ENCODE measurements at places on chromosomes 3 and 15.

GRCh38 chr3:51934139-51934850, 7.4 kb downstream of the RRP9 start:
- no peak for DNase-seq

GRCh38 chr3:22360164-22360563, 609.2 kb upstream of the ZNF385D start:
- no peak for DNase-seq

GRCh38 chr15:52680041-52680391, 828 bp upstream of the ATOSA start:
- DNase-seq, result peak; percentile 36

DNA sequence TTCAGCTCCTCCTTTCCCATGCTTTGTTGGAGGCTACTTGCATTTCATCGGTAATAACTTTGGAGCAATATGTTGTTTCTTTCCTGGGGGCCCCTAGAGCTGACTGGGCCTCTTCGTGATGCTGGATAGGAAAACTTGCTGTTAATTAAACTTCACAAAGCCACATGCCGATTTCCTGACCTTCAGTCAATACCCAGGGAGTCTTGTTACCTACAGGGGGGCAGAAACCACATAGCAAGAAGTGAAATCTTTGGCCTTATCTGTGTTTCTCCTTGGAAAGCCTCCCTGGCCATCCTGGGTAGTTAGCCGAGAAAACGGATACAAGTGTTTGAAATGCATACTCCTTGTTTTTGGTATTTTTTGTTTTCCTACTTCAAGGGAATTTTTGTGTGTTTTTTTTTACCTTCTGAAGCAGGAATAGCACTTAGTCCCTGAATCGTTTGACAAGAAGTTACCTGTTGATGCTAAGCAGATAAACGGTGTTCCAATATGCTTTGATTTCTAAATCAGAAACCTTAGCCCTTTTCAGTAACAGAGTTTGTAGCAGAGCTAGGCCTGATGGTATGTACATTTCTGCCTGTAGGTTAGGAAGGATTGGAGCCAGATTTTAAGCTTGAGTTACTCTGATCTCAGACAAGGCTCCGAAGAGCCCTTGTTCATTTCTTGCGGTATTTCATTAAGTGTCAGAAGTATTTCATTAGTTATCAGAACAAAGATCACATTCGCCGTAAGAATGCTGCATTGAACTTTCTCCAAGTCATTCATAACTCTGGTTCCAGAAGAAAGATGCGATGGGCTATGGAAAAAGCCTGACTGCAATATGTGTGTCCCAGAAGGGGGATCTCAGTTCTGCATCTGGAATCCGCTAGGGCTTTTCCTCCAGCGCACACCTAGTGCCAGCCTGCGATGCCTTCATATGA, 111.5 kb downstream of the THSD4 start:
- DNase-seq, result no peak

DNA sequence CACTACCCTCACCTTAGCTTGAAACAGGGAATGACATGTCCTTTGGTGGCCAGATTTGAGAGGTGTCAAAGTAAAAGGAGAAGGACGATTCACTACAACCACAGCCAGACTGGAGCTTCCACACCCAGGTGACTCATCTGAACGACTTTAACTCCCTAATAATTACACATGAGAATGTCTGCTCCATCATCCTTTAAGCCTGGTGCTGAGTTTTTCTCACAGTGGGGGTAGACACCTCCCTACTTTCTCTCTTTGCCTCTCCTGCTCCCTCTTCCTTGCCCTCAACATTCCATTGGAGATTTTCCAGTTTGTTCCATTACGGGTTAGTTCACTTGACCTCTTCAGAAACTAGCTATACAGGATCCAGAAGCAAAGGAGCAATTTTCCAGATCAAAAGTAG, 154.3 kb upstream of the BHLHE40 start:
- no peak for DNase-seq

DNA sequence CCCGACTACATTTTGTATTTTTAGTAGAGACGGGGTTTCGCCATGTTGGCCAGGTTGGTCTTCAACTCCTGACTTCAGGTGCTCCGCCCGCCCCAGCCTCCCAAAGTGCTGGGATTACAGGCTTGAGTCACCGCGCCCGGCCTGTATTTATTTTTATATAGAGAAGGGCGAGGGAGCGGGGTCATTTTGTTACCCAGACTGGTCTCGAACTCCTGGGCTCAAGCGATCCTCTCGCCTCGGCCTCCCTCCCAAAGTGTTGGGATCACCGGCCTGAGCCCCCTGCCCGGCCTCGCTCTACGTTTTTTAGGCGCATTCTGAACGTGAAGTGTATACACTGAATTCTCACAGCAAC, 514 bp upstream of the PPP4R2 start:
- no peak for DNase-seq

GRCh38 chr3:2850701-2851100, 259.5 kb downstream of the IL5RA start:
- no peak for DNase-seq

- DNase-seq, result no peak
These were observed 265.1 kb downstream of the UBE2E2 start for GRCh38 chr3:23468203-23468602.

- no peak for DNase-seq
These were observed 47.9 kb downstream of the ST3GAL6 start for GRCh38 chr3:98811048-98811447.

GRCh38 chr15:36472672-36473071, 106.8 kb upstream of the CDIN1 start:
- DNase-seq, result no peak

- DNase-seq, result no peak
These were observed 16.2 kb downstream of the RBP2 start for GRCh38 chr3:139460076-139460475.

- peak; percentile 50 for DNase-seq
These were observed 19.7 kb downstream of the DENND6A start for GRCh38 chr3:57673156-57673555.

DNA sequence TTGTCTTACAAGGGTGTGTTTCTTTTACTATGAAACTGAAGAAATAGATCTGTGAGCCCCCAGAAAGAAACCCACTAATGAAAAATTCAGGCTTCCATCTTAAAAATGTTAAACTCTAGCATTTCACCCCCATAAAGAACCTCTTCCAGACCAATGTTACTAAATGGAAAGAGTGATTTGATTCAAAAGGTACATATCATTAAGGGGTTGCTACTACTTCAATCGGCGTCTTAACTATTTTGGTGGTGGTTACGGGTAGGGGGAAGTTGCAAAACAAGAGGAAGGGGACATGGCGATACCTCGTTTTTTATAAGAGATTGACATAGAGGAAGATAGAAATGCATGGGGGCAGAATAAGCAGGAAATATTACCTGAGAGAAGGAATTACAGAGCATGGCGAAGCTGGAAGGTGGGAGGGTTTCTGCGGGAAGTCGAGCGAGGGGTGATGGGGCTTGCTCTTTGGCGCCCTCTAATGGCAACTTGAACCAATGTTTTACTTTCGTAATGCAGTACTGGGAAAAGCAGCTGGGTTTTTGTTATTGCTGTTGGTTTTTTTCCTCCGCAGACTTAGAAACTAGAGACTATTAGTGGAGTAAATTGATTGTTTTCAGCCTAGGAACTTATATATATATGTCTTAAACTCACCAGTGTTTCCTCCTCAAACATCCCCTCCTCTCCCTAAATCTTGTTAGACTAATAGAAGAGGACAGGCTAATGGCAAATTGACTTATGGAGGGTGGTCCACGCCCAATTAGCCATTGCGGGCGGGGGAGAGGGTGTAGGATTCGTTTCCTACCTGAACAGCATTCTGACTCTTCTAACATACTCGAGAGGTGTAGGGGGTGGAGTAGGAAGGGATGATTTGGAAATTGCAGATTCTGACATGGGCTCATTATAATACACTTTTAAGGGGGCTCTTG, 11.3 kb upstream of the SOX2 start:
- DNase-seq, result peak; percentile 71

- peak; percentile 42 for DNase-seq
These were observed 224.8 kb upstream of the IL12A start for GRCh38 chr3:159763602-159764489.

GRCh38 chr3:62665627-62666437, 209.4 kb downstream of the CADPS start:
- DNase-seq, result peak; percentile 18

DNA sequence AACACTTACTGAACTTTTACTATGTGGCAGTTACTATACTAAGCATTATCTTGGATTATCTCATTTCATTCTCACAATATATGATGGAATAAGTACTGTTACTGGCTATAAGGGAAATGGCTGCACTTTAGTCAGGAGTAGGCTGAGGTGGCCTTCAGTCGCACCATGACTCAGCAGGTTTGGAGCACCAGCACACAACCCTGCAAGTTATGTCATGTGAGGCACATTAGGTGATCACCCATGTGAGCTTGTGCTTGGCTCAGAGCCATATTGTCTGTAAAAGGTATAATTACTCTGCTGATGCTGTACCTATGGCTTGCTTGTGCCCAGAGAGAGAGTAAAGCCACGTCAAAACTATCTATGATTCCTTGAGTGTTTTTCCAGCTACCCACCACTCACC, 54.1 kb upstream of the TIPARP start:
- DNase-seq, result no peak

- no peak for DNase-seq
These were observed 10.1 kb upstream of the C3orf22 start for GRCh38 chr3:126568776-126569342.

GRCh38 chr3:141326123-141326522, 42.2 kb upstream of the ZBTB38 start:
- DNase-seq, result no peak

DNA sequence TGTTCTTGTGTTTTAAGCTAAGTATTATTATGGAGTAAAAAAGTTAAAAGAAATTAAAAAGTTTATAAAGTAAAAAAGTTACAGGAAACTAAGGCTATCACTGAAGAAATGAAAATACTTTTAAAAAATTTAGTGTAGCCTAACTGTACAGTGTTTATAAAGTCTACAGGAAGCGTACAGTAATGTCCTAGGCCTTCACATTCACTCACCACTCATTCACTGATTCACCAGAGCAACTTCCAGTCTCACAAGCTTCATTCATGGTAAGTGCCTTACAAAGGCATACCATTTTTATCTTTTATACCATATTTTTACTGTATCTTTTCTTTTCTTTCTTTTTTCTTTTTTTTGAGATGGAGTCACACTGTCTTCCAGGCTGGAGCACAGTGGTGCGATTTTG, 40.7 kb upstream of the SCN5A start:
- DNase-seq, result no peak

GRCh38 chr3:194265505-194265892, 85.6 kb downstream of the CPN2 start:
- no peak for DNase-seq

GRCh38 chr15:92092289-92093105, 239.0 kb downstream of the SLCO3A1 start:
- DNase-seq, result no peak

- no peak for DNase-seq
These were observed 25.4 kb upstream of the DET1 start for GRCh38 chr15:88571852-88572259.

DNA sequence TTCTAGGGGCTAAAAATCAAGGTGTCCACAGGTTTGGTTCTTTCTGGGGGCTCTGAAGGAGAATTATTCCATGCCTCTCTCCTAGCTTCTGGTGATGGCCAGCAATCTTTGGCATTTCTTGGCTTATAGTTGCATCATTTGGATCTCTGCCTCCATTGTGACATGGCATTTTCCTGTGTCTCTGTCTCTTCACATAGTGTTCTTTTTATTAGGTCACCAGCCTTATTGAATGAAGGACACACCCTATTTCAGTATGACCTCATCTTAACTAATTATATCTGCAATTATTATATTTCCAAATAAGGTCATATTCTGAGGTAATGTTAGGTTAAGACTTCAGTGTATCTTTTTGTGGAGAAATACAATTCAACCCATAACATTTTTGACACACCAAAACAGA, 3.2 kb upstream of the GBE1 start:
- no peak for DNase-seq

DNA sequence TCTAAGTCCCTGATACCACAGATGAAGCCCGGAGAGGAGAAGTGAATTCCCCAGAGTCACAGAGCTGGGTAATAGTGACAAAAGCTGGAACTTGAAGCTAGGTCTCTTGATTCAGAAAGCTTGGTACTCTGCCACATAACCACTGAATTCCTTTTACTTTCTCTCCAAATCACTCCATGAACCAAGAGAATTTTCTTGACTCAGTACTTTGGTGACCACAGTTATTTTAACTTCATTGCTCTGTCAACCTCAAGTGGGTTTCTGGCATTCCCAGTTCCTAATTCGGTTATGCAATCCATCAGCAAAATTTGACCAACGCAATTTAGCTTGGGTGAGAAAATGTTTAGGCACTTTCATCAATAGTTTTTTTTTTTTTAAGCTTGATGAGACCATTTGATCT, 61.0 kb upstream of the PPARG start:
- DNase-seq, result no peak

DNA sequence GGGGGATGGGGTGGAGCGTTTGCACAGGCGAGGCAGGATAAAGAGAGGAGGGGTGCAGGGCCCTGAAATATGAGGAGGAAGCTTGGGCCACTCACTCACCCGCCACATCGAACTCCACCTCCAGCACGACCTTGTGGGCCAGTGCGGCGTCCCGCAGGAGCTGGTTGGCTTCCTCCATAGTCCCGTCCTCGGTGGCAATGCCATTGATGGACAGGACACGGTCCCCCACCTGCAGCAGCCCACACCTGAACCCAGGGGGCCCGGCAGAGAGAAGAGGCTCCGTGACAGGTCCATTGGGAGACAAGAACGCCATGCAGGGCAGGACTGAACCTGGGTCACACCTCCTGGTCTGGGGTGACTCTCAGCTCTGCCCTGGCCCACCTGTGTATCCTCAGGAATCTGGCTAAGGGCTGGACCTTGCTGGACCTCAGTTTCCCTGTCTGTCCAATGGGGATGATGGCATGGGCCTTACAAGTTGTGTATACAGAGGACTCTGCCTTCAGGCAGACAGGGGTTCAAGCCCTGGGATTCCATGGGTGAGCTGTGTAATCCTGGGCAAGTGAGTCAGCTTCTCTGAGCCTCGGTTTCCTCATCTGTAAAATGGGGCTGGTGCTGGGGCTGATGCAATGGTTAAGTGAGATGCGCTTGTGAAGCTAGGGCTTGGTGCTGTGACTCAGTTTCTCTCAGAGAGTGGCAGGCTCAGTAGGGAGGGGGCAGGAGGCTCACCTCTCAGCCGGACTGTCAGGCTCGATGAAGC, 26.4 kb downstream of the GRIP2 start:
- DNase-seq, result no peak

GRCh38 chr15:58348095-58348812, 83.5 kb upstream of the LIPC start:
- DNase-seq, result no peak

GRCh38 chr3:36730966-36731365, 33.4 kb downstream of the DCLK3 start:
- no peak for DNase-seq

DNA sequence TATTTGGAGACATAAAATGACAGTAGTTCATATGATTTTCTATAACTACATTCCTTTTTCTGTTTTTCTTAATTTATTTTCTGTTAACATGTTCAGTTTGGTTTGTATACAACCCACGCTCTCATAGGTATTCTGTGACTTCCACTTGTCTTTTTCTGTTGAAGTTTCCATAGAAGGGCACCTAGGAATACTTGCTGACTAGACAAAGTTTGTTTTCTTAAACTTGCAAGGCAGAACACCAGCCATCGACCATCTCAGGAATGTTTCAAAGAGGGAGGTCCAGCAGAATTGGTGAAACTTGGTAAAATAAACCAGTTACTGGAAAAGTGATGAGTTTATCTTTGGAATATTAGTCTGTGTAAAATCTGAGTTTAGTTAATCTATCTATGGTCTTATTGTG, 403.2 kb upstream of the CADM2 start:
- no peak for DNase-seq

GRCh38 chr15:35880896-35881295, 334.9 kb upstream of the DPH6 start:
- no peak for DNase-seq

- no peak for DNase-seq
These were observed 38.3 kb upstream of the AGBL1 start for GRCh38 chr15:86041399-86041798.
